ENCODE measurements at places on chromosomes 6 and 20.
A peak's percentile ranks its signal among the peaks of the same experiment; 100 is the strongest.

DNA sequence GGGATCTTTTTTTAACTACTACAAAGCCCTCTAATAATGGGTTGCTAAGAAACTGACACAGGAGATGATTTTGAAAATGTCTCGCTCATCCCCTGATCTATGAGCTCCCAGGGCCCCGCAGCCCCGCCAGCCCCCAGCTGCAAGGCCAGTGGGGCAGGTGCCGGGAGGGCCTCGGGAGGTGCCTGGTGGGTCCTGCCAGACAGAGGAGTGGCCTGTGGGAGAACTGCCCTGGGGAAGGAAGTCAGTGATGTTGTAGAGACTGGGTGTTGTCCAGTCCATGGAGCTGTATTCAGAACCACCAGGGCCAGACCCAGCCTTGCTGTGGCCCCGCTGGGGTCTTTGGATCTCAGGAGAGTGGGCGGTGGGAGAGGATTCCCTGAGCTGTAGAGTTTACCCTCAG, 258.7 kb downstream of the TAF4 start:
- no peak for DNase-seq

DNA sequence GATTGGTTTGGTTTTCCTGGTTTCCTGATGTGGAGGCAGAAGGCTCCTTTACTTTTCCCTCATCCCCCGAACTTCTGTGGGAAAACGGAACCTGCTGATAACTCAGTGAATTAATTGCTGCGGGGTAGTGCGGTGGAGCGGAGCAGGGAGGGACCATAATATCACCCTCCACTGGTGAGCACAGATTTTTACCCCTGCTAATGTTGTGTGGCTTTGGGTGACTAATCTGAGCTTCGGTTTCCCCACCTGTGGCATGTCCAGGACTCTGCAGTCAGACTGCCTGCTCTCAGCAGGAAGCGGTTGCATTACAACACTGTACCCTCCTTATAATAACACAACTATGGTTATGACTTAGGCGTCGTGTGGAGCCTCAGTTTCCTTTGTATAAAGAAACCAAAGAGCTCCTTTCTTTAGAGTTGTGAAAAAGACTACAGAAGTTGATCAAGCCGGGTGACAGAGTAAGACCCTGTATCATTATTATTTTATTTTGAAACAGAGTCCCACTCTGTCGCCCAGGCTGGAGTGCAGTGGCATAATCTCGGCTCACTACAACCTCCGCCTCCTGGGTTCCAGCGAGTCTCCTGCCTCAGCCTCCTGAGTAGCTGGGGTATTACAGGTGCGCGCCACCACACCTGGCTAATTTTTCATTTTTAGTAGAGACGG, 2.2 kb upstream of the ID1 start:
- DNase-seq: no peak

DNA sequence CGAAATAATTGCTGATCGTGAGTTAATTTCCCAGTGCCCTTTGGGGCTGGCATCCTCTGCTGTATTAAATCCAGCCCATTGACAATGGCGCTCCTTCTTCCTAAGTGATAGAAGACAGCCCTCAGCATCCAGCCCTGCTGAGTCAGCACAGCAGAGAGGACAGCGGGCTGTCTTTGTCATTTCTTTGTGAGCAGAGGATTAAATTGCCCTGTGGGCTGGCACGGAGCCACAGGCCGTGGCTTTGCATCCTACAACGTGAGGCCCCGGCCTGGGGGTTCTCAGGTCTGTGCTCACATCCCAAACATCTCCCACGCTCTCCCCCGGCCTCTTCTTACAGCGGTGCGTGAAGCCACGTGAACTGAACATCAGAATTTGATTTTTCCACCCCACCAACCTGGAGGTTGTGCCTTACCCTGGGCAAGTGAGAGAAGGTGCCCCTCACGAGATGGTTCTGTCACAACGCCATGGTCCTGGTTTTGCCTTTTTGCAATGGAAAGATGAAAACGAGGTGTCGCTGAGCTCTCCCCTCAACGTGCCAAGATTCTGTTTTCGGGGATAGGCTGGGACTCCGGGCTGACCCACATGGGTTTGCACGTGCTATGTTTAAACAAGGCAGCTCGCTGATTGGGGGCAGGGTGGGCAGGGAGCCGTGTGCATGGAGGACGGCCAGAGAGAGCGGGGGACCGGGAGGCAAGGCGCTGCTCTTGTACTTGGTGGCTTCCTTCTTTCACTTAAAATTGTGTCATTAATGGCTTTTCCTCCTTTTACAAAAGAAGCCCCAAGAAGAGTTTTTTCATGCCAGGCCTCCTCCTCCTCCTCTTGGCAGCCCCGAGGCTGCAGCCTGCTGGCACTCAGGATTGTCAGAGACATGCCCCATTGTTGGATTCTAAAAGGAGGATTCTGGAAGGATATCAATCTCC, 19.5 kb downstream of the CDH4 start:
- no peak for DNase-seq

- no peak for DNase-seq
These were observed 23.8 kb downstream of the RBM38 start for GRCh38 chr20:57414867-57415592.

- DNase-seq: no peak
These were observed 23.1 kb upstream of the DACT2 start for GRCh38 chr6:168342636-168343035.

- DNase-seq: no peak
These were observed 229.5 kb upstream of the DTNBP1 start for GRCh38 chr6:15892369-15892768.

GRCh38 chr20:10758446-10758845, 84.6 kb upstream of the JAG1 start:
- no peak for DNase-seq

DNA sequence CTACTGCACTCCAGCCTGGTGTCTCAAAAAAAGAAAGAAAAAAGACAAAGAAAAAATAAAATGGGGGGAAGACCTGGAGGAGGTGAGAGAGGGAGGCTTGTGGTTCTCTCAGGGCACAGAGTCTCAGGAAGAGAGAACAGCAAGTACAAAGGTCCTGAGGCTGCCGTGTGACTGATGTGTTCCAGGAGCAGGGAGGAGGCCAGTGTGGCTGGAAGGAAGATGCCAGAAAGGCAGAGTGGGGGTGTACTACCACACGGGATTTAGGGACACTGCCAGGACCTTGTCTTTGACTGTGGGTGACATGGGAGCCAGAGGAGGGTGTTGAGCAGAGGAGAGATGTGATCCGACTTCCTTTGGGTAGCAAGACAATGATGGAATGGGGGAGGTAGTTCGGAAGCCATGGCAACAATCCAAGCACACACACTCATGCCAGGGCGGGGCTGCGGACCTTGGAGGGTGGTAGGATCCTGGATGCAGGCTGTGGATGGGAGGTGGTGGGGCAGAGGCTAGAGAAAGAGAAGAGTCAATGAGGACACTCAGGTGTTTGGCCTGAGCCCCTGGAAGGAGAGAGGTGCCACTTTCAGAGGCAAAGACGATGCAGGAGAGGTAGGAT, 136.4 kb upstream of the PTPN1 start:
- no peak for DNase-seq

- no peak for DNase-seq
These were observed 314.5 kb upstream of the CDH4 start for GRCh38 chr20:60937585-60937984.

DNA sequence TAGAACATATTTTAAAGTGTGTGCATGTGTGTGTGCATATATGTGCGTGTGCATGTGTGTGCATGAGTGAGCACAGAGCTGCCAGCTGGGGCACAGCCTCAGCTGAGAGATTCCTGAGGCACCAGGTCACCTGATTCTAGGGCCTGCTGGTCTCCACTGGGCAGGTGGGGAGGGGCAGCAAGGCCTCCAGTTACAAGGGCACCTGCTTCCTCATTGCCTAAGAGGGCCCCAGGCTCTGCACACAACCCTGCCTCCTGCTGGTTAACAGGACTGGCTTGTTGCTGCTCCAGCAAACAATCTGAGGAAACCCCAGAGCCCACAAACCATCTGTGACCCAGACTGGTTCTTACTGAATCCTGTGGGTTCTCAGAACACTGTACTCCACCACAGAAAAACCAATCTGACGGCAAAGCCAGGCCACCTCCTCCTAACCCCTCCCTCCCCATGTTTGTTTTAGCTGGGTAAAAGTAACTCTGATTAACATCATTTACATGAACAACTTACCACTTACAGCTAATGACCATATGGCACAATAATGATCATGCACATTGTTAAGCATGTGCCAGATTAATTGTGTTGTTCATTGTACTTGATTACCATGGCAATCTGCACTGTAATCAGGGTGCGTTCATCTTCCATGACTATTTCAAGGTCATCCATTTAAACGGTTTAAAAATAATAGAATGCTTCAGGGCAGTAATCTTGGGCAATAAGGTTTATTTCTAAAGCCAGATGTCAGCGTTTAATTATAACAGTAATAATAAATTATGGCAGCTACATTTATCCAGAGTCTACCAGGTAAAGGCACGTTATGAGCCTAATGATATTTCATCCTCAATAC, 23.1 kb upstream of the UBE2J1 start:
- DNase-seq: peak; percentile 36

DNA sequence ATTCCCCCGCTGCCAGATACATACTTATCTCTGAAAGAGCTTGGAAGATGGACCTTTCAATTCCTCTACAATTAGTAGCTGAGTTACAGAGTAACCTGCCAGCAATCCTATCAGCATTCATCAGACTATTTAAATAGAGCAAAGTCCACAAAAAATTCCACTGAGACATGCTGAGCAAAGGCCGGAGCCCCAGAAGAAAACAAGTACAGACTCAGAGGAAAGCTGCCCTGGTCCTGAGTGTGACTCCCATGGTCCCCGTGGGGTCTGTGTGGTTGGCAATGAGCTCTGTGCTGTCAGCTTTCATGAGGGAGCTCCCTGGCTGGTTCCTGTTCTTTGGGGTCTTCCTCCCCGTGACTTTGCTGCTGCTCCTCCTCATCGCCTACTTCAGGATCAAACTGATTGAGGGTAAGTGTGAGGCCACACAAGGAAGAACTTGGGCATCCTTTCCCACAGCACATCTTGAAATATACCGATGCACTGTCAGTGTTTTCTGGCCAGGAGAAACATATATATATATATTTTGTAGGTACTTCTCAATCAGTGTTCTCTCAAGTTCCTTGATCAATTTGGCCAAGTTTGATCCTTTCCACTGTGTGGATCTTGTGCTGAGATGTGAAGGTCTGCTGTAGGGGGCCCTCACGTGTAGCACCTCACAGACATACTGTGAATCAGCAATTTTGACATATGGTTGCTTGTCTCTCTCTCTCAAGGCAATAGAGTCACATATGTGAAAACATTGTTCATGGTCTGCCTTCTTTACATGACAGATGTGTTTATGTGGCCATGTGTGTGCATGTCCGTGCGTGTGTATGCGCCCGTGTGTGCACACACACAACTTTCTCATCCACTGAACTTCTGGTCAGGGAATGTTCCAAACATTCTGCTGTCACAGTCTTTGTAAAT, at the start of gene SMLR1:
TSS of gene SMLR1 (plus strand) at position 160 of the 903 bp plus-strand sequence. CDS start at position 168, 8 bp downstream.
- no peak for DNase-seq

- no peak for DNase-seq
These were observed 20.4 kb upstream of the FUCA2 start for GRCh38 chr6:143531720-143532499.

GRCh38 chr6:53917464-53917842, 122.6 kb downstream of the LRRC1 start:
- DNase-seq: no peak

- DNase-seq: peak; percentile 75
These were observed 244.3 kb downstream of the ARID1B start for GRCh38 chr6:157021344-157021992.

DNA sequence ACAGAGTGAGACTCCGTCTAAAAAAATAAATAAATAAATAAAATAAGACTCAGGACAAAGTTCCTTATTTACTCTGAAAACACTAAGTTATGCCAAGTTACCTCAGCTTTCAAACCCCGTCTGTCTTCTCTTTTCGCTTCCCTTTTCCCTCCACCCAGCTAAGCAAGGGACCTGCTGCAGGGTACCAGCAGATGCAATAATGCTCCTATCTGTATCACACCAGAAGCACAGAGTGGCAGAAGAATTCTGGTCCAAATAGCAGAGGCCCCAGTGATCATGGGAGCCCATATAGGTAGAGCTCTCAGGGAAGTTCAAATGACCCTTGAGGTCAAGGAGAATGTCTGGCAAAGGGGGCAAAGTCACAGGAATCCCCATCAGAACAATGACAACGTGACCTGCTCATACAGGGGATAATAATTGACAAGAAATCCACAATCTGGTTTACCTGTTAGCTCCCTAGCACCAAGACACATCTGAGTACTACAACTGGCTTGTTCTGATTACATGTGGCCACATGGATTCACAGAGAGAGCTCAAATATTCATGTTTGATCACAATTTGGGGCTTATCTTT, 8.7 kb downstream of the GCM1 start:
- no peak for DNase-seq

DNA sequence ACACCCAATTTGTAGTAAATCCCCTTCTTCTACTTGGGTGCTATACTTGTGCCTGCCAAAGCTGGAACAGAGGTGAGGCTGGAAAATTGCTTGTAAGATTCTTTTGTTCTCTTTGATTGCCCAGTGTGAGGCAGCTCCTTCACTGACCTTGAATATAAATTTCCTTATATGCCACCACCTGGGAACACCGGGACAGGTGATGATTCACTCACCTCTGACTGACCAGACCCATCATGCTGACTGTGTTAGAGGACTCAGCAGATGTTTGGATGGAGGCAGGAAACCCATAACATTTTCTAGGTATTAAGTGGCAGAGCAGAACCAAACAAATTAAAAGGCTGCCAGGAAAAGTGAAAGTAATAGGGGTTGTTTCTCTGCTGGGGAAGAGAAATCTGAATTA, 120.9 kb downstream of the GRM1 start:
- DNase-seq: no peak

Data from stimulated activated CD8-positive, alpha-beta memory T cell treated with anti-CD3 and anti-CD28 coated beads, Interleukin-2, amount 100 ng/mL, for 1 hour (primary cell).